ENCODE measurements at places on chromosomes 1 and 21. TPM values are rescaled to one million over a fixed set of nuclear protein-coding genes. Genes with fewer than 3 reads are reported as not detected.

Gene KIAA0040
- 0.64 TPM for total RNA-seq

Gene ERRFI1
- total RNA-seq = 70.4 TPM

Gene RAB7B
- total RNA-seq = 4.2 TPM

Gene FCMR
- 1.6 TPM for total RNA-seq

Gene KISS1
- 11.0 TPM for total RNA-seq

Gene CYYR1
- total RNA-seq = not detected

Gene YIPF1
- total RNA-seq = 31.1 TPM

Gene LRRC38
- not detected for total RNA-seq

Gene IL12RB2
- not detected for total RNA-seq

Gene TTC34
- 0.43 TPM for total RNA-seq

Gene CROCC
- 13.8 TPM for total RNA-seq

Gene TAL1
- total RNA-seq = not detected

Gene NKAIN1
- total RNA-seq = not detected

Gene OPTC
- not detected for total RNA-seq

Gene SLC25A33
- total RNA-seq = 6.5 TPM

Gene IRF6
- 0.32 TPM for total RNA-seq

Gene LCE1A
- not detected for total RNA-seq

Gene TRIM58
- total RNA-seq = 0.97 TPM

All from fibroblast of villous mesenchyme (primary cell).